MV-4-11 (cell line): ENCODE measurements at places on chromosomes 13 and 19.

DNA sequence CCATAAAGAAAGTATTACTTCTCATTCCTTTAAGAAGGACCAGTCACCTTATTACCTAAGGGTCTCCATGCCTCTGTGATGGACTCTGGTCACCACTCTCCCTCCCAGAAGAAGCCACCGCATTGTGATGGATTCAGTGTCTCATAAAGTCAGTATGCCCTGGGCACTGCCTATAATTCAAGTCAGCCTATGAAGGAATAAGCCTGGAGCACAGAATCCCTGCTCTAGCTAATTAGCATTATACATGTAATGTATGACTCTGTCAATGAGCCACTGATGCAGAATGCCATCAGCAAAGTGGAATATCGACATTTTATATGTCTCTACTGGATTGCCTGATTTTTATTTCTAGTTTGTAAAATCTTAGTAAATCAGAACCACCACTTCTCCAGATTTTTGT is 14.9 kb upstream of the FREM2 start:
- DNase-seq: no peak

- no peak for DNase-seq
Observed at GRCh38 chr13:48892688-48893075, 83.0 kb upstream of the FNDC3A start.

DNA sequence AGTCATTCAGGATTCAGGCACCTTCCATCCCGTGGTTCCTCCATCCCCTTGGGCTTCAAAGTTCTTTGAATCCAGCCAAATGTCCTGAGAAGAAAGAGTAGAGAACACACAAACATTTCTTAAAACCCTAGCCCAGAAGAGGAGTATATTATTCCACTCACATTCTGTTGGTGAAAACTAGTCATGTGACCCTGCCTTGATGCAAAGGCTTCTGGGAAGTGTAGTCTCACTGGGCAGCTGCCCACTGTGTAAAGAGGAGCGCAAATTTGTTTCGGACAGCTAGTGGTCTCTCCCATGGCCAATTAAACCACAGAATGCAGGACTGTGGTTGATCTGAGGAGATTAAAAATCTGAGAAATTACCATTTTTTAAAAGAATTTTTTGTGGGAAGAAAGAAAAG is 304.4 kb downstream of the SUCLA2 start:
- no peak for DNase-seq

GRCh38 chr19:47467914-47468313 is 3.8 kb downstream of the SLC8A2 start:
- no peak for DNase-seq

DNA sequence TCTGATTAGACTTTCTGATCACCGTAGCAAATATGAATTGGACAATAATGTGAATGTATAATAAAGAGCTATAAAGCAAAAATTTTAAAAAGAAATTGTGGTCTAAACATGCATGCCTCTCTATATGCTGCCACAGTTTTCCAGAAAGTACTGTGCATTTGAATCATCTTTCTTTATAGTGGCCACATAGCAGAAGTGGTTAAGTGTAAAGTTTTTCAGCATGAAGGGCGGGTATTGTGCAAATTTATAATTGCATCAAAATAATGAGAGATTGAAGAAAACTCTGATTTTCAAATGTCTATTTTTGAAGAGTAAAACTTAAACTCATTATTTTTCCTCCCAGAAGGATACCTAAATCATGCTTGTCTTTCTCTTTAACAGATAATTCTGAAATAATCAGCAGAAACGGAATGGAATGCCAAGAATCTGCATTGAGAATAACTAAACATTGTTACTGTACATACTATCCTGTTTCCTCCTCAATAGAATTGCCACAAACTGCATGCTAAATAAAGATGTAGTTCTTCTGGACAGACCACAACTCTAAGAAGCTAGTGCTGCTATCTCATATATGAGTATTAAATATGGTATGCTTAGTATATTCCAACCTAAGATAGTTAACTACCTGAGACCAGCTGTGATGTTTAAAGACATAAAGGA is 42.9 kb upstream of the RAP2A start:
- peak; percentile 42 for DNase-seq
